ENCODE measurements at places on chromosomes 11 and 22.

- DNase-seq: no peak
Measured at GRCh38 chr11:91790346-91791170, 434.1 kb upstream of the FAT3 start.

- no peak for DNase-seq
Measured at GRCh38 chr11:80960381-80961029, 1519.7 kb upstream of the TENM4 start.

GRCh38 chr11:92870196-92870832, 99.1 kb upstream of the MTNR1B start:
- DNase-seq: no peak

DNA sequence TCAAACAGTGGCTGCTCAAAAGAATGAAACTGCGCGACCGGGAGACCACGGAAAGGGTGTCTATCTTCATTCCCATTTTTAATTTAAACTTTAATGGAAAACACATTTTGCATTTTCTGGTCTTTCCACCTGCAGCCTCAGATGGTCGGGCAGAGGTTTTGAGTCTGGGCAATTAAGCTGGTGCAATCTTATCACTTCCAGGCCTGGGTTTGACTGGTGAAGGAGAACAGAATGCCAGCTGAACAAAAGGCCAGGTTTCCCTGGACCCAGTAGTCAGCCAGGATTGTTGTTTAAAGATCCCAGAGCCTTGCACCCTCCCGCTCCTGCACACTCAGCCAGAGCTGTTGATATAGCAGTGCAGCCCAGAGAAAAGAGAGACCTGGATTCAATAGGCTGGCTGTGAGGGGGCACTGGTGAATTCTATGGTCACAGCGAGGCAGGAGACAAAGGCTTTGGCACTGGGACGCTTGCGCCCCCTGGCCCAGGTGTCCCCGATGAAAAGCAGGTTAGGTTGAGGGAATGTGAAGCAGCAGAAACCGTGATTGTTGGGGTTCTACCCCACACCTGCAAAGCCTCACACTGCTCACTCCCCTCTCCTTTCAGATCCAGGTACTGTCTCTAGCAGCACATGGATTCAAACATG, 83.6 kb downstream of the FLI1 start:
- DNase-seq: no peak

GRCh38 chr22:39185601-39186012, 33.1 kb upstream of the CBX7 start:
- DNase-seq: no peak

DNA sequence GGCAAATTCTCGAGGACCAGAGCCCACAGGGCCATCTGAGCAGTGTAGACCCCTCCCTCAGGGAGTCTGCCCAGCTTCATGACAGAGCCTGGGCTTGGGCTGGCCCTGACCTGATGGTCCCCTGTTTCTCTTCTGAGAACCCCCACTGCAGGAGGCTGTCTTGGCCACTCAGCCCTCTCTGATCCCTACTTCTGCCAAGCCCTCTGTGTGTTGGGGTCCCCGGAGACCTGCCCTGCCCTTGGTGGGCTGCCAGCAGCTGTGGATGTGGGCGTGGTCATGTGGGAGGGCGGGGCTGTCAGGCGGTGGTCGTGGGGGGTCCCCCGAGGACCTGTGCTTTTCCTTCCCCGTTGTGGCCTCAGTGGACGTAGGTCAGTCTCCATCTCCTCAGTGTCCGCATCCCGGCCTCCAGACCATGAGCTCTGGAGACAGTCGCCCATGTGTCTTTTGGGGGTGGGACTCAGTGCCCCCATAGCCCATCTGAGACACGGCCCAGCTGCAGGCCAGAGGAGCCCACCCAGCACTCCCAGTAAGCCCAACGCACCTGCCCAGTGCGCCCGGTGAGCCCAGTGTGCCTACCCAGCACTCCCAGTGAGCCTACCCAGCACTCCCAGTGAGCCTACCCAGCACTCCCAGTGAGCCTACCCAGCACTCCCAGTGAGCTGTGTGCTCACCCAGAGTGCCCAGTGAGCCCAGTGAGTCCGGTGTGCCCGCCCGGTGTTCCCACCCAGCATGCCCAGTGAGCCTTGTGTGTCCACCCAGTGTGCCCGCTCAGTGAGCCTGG, 409.2 kb downstream of the TBC1D22A start:
- no peak for DNase-seq

GRCh38 chr11:1923201-1923956, 3.9 kb downstream of the TNNT3 start:
- DNase-seq: no peak

- DNase-seq: no peak
Measured at GRCh38 chr11:47434011-47434786, 8.0 kb upstream of the PSMC3 start.

Data from inflammatory macrophage (primary cell).